ENCODE measurements at places on chromosomes 2 and 18.
A peak's percentile ranks its signal among the peaks of the same experiment; 100 is the strongest.

- DNase-seq, result no peak
Measured at GRCh38 chr2:128786741-128787478, 468.2 kb upstream of the HS6ST1 start.

GRCh38 chr18:35371412-35372195 lies 5.5 kb downstream of the ZNF396 start:
- DNase-seq, result no peak

DNA sequence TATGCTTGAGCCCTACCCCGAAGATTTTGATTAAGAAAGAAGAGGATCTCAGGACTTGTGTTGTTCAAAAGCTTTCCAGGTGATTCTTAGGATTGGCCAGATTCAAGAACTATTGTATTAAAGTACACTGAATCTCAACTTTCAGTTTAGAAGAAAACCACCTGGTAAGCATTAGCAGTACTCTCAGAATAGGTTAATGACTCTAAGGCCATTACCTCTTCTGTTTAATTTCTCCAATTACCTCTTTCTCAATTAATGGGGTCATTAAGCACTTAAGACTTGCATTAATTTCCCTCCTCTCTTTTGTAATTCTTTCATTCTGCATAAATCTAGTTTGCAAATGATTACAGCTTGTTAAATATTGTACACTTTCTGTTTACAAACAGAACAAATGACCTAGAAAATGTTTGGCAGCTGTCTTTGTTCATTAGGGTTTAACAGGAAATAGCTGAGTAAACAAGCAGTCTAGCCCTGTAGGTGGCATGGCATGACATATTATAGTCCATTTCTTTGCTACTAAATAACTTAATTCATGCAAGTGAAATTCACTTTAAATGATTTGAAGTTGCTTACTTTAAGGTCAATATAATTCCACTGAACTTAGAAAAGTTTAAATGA lies 20.4 kb upstream of the TDRD15 start:
- no peak for DNase-seq

- DNase-seq, result no peak
Measured at GRCh38 chr2:239695106-239695727, 294.4 kb upstream of the HDAC4 start.

GRCh38 chr2:127552336-127552735 lies 16.9 kb downstream of the MYO7B start:
- DNase-seq, result no peak

GRCh38 chr2:59888015-59888414 lies 665.4 kb downstream of the BCL11A start:
- DNase-seq, result peak; percentile 78

DNA sequence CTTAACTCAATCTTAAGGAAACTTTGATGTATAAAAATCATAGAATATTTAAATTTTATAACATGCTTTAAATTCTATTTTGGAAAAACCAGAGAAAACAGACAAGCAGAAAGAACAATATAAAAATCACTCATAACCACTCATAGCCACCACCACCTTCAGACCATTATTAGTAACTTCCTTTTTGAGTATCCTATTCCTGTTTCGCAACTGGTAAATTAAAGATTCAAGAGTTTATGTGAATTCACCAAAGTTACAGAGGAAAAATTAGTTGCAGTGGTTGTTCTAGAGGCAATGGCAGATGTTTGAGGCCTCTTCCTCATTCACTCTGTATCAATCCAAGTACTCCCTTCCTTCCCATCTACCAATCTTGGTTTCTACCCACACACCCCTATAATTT lies 49.3 kb upstream of the PROKR1 start:
- no peak for DNase-seq

- no peak for DNase-seq
Measured at GRCh38 chr18:25825979-25826776, 264.2 kb downstream of the SS18 start.

DNA sequence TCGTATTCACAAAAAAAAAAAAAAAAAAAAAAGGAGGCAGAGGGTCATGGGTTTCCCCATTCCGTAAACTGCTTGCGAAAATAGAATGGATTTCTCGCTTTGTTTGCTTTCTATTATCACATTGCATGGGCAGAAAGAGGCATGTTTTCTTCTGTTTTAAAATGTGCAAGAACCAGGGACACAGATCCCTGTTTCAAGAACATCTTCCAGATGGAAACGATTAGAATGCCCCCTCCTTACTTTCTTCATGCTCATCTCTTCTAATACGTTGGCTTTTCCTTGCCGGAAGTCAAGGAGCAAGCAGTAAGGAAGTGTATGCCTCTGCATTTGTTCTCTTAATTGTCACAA lies 51.0 kb upstream of the ZNF516 start:
- no peak for DNase-seq

DNA sequence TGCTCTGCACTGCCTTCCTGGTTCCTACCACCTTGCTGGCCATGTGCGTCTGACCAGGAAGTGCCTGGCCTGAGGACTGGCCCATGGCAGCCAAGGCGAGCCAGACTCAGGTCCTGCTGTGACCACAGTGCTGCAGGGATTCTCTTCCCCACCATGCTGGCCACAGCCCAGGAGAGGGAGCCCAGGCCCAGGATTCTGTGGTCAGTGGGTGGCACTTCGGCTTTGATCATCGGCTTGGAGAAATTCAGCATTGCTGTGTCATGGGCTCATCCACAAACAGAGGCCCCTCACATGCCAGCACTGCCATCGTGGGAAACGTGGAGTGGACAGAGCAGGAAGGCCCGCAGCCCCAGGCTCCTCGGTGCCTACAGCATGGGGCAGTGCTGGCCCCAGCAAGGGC lies 211.6 kb downstream of the SEPTIN10 start:
- DNase-seq, result no peak

DNA sequence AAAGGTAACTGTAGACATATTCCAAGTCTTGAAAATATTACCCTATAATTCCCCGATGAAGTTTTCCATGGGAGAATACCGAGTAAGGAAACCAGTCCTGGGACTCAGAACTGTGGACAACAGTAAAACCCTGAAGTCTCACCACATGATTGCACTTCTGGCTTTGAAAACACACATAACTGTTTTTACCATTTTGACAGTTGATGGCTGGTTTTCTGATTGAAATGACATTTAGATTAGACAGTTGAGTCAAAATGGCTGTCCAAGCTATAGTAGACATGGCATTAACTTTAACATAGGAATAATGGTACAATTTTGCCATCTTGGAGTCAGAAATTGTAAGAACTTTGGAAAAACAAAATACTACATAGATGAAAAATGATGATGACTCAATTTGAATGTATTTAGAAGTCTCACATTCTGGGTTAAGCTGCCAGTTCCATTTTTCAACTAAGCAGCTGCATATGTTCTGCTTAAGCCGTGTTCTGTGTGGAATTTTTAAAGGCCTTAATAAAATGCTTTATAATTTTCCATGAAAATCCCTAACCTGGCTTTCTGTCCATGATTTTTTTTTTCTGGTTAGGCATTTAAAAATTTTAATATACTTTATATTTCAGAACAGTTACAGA lies 38.3 kb upstream of the WIPF1 start:
- DNase-seq, result no peak

- DNase-seq, result peak; percentile 3
Measured at GRCh38 chr2:10620481-10620880, 69.3 kb downstream of the NOL10 start.

DNA sequence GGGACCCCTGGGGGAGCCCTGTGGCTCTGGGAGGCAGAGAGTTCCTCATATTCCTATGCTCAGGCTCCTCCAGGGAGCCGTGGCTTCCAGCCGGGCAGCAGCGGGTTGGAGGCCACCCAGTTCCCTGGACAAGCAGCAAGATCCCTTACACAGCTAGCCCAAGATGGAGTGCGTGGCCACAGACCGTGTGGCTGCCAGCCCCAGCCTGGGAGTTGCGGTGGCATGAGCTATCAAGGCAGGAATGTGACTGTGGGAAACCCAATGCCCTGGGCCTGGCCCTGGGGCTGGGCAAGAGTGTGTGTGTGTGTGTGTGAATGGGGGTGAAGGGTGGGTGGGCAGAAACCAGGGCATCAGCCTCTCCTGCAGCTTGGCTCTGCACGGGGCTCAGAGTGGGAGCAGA lies 130.5 kb downstream of the DYSF start:
- DNase-seq, result no peak

DNA sequence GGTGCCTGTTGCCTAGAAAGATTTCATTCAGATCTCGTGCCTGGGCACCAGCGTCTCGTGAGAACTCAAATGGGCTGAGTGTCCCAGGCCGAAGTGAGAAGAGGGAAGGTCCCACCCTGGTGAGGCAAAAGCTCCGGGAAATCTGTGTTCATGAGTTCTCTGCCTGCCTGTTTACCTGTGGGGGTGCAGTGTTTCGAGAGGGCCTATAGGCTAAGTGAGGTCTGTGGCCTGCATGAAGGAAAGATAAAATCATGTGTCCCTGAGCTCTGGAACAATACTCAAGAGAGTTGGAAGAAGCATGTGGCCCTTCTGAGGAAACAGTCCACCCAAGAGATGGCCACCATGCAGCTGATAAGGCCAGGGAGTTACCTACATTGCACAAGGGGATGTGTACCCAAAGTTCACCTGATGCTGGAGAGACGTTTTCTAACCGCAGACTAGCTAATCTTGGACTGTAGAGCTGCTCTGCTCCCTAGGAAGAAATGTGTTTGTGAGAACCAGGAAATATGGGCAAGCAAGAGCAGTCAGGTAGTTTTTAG lies 63.5 kb upstream of the ST3GAL5 start:
- DNase-seq, result no peak

GRCh38 chr2:58064086-58064485 lies 17.5 kb downstream of the VRK2 start:
- peak; percentile 40 for DNase-seq

DNA sequence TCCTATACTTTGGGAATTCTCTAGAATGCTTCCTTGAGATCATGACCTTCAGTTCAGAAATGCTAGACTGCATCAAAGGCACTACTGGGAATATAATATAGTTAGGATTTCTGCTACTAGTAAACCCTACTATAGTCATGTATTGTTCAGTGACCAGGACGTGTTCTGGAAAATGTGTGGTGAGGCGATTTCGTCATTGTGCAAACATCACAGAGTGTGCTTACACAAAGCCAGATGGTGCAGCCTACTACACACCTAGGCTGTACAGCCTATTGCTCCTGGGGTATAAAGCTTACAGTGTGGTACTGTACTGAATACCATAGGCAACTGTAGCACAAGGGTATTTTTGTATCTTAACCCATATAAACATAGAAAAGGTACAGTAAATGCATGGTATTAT lies 13.0 kb downstream of the CXCR4 start:
- no peak for DNase-seq

DNA sequence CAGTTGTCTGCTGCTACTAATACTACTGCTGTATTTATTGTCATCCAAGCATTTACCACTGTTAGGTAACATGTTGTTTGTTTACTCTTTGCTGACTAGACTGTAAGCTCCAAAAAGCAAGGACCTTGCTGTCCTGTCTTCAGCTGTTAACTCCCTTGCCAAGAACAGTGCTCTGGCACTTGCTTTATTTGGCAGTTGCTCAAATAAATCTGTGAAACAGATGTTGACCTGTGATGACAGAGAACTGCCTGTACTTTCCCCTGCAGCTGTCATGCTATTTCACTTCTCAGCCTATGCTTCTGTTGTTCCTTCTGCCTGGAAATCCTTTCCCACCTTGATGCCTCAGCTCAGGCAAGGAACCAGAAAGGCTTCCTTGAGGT lies 181.2 kb downstream of the ATAD2B start:
- no peak for DNase-seq

Measured in activated CD8-positive, alpha-beta T cell treated with anti-CD3 and anti-CD28 coated beads for 36 hours (primary cell).